GM20000 (cell line): ENCODE measurements at places on chromosomes 5 and 9.
A peak's percentile ranks its signal among the peaks of the same experiment; 100 is the strongest.

DNA sequence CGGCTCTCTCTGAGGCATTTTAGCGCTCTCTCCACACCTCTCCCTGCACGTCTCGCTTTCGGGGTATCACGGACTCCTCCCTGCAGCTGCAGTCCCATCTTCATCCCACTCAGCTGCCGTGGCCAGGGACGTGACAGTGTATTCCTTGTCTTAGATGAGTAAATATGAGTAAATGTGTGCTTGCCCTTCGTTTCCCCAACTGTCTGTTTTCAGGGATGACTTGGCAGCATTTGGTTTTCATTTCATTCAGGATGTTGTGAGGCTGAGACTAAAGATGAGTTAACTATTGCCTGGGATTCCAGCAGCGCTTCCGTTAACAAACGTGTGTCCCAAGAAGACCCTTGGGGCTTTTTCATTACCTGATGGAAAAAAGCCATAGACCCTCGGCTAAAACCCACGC lies 29.5 kb downstream of the GDNF start:
- DNase-seq = no peak

- DNase-seq = no peak
Measured at GRCh38 chr5:58081435-58081834, 378.5 kb downstream of the PLK2 start.

DNA sequence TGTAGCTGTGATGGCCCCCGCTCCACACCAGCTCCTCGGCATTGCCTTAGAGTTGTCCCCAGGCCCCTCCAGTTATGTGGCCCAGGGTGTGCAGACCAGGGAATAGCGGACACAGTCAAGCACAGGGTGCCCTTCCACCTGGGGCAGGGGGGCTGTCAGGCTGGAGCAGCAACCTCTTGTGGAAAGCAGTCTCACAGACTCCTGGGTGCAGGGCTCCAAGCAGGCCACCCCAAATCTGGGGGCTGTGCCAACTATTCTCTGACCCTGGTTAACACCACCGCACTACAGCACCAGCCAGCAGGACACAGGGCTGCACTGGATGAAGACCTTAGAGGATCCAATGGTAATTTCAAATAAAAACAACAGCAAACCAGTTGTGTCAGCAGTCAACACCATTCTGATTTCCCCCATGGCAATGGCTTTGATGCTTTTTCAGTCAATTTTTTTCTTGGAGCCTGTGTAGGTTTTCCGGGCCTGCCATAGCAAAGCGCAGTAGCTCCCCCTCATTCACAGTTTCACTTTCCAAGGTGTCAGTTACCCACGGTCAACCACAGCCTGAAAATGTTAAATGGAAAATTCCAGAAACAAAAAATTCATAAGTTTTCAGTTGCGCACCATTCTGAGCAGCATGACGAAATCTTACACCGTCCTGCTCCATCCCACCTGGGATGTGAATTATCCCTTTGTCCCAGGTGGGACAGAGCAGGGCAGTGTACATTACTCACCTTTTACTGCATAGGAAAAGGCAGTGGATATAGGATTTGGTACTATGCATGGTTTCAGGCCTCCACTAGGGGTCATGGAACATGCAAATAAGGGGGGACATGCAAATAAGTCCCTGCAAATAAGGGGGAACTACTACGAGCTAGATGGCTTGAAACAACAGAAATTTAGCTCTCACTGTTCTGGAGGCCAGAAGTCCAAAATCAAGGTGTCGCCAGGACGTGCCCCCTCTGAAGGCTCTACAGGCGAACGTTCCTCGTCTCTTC lies 49.0 kb downstream of the C5orf15 start:
- DNase-seq = no peak

- DNase-seq = no peak
Measured at GRCh38 chr5:33631139-33631538, 190.4 kb downstream of the TARS1 start.

- DNase-seq = no peak
Measured at GRCh38 chr9:14258660-14259239, 55.2 kb downstream of the NFIB start.

DNA sequence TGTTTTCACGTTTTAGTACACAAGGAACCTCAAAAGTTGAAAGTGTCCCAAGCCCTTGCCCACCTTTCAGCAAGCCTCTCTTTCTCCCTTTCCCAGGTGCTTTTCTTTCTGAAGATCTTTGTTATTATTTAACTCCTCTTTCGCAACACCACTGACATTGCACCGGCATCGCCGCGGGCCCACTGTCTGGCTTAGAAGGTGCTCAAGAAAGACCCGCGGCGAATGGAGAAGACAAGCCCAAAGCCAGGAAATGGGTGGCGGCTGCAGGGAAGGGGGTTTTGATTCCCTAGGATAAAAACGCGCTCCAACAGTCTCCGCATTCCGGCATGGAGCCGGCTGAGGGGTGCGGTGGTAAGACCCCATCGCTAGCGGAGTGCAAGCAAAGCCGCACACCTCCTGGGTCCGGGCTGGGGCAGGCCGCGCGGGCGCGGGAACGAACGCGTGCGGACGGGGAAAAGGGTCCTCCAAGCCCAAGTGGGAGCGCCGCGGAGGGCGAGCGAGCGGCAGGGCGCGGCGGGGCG lies 404 bp upstream of the AFAP1L1 start:
- no peak for DNase-seq

- DNase-seq = no peak
Measured at GRCh38 chr5:72470826-72471225, 36.4 kb downstream of the ZNF366 start.

GRCh38 chr5:11030671-11031070 lies 269.6 kb upstream of the DAP start:
- DNase-seq = no peak

- no peak for DNase-seq
Measured at GRCh38 chr9:82491604-82492003, 503.0 kb downstream of the SPATA31D1 start.

DNA sequence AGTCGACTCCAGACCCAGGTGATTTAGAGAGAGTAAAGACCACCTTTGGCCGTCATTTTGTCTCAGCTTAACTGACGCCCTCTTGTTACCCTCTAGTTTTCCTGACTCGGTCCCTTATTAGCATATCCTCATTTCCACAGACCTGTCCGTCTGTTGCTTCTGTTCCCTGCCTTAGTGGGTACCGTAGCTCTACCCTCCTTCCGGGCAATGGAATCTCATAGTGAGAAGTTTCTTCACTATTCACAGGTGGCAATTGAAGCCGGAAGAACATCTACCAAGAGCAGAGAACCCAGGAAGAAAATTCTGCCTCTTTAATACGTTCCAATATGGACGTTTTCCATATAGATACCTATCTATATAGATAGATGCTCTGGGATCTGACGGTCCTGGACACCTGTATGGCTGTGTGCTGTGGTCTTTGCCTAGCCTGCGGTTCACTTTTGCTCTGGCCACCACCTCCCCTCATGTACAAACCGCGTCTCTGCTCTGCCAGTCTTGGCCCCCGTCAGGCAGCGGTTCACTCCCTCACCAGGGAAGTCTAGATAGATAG lies 652 bp upstream of the TMEM161B start:
- DNase-seq = no peak

DNA sequence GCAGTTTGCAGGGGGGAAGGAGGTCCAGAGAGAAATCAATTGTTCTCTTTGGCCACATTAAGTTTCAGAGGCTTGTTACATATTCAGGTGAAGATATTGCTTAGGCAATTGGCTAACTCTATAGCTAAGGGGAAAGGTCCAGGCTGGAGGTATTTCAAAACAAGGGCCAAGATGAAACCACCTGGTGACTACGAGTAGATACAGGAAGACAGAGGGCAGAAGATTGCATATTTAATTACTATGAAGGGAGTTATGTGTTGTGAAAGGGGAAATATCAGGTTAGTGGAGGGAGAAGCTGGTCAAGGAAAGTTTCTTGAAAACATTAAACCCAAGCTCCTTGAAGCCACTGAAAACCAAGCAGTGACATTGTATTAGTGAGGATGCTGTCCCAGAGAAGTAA lies 1.9 kb upstream of the RAD23B start:
- DNase-seq = no peak

- DNase-seq = no peak
Measured at GRCh38 chr5:103503066-103503465, 59.5 kb downstream of the NUDT12 start.

DNA sequence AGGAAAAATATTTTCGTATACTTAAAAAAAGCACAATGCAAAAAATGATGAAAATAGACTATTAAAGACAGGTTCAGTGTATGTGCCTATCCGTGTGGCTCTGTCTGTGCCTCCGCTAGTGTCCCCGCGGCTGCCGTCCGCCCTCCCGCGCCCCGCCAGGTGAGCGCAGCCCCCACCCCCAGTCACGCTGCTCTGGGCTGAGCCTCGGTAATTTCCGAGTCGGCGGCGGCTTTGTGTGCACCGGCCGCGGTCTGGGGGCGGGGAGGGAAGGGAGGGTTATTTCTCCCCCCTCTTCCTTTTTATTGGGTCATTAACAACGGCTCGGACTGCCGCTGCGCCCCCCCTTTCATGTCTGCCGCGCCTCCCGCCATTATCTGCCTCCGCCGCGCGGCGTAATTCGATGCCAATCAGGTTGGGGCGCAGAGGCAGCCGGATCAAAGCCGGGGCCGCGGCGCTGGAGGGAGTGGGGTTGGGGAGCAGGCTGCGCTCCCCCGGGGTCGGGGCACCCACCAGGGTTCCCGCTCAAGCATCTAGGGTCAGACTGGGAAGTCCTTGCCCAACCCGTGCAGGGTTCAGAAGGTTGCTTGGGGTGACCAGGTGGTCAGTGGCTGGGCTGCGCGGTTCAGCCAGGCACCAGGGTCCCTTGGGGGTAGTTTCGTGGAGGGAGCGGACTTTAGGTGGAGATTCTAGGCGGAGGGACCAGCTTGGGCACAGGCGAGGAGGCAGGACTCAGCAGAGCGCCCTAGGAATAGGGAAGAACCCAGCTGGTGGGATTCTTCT lies 39.5 kb upstream of the PSD2 start:
- DNase-seq = peak; percentile 69

DNA sequence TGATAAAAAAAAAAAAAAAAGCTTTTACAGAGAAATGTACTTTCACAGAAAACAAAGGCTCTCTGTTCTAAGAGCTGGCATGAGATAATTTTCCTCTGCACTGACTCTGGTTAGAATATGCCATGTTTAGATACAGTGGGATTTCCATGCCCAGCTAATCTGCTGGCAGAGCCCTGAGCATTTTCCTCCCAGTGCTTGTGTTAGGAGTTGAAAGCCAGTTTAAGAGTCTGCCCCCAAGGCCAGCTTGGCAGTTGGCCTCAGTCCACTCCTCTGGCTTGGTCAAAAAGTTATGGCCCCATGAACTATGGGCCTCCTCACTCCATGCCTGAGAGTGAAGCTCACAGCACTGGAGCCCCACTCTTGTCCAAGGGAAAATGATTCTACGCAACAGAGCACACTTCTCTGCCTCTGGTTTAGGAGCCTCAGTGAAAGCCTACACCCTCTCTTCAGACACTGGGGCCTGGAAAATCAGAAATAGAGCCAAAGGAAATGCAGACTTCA lies 21.9 kb downstream of the MOCS2 start:
- DNase-seq = no peak

GRCh38 chr9:130890124-130890523 lies 6.5 kb downstream of the QRFP start:
- no peak for DNase-seq

DNA sequence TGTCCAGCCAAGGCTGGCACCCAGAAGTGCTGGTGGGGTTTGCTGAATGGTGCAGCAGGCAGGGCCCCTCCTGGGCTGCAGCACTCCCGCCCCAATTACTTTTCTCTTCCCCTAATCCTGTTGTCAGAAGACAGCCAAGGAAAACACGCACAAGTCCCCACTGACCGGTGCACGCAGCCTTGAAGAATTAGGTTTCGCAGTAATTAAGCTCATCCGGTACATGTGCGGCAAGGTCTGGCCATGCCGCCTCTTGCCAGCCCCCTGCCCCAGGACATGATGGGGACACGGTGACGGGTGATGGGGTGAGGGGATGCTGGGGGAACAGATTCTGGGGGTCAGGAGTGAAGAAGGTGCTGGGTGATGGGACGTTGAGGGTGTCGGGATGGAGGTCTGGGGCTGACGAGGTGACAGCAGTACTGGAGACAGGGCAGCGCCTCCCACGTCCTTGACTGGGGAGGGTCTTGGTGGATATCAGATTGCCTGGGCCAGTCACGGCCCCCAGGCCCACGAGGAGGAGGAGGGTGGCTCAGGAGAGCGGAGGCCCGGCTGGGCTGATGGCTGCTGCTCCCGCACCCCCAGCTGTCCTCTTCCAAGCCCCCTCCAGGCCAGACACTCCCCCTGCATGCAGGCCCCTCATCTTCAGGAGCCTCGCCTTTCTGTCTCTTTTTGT lies 34.9 kb downstream of the BARX1 start:
- no peak for DNase-seq

DNA sequence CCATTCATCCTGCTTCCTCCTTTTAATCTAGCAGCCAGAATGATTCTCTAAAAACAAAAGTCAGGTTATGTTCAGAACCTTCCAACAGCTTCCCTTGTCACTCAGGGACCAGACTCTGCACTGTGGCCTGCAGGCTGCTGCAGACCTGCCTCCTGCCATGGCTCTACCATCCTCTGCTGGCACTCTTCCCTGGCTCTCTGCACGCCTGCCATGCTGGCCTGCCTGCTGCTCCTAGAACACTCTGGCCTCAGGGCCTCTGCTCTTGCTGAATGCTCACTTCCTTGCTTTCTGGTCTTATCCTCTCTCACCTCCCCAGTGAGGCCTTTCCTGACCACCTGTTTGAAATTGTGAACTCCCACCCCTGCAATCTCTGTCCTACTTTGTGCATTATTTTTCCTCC lies 149.4 kb downstream of the CD180 start:
- DNase-seq = no peak

GRCh38 chr9:25094518-25094917 lies 548.8 kb upstream of the IZUMO3 start:
- no peak for DNase-seq

- DNase-seq = no peak
Measured at GRCh38 chr9:29697011-29697410, 2123.7 kb upstream of the C9orf72 start.

DNA sequence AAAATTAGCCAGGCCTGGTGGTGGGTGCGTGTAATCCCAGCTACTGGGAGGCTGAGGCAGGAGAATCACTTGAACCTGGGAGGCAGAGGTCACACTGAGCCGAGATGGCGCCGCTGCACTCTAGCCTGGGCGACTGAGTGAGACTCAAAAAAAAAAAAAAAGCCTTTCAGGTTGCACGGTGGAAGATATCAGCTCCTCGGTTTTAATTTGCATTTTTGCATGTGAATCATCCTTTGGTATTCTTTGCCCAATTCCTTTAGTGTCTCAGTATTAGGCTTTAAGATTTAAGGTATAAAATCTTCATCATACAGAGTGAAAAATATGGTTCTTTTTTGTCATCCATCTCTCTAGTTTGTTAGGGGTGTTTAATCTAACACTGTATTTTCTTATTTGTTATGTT lies 173.6 kb upstream of the S1PR3 start:
- no peak for DNase-seq

GRCh38 chr5:79653843-79654242 lies 35.8 kb upstream of the CMYA5 start:
- DNase-seq = no peak

- no peak for DNase-seq
Measured at GRCh38 chr9:30411571-30411970, 1972.9 kb upstream of the ACO1 start.

DNA sequence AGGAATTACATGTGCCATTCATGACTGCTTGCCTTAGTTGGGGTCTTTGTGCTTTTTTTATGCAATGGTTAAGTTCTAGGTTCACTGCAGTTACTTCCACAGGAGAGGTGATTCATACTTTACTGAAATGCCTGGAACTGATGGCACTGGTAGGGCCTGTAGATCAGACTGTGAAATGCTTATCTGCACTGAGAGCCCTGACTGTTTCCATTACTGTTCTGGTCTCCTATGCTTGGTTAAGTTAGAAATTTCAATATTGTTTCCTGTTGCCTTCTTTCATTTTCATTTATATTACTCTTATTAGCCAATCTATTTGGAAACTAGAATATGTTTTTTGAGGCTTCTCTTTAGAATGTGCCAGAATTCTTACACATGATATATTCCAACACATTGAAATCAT lies 484.1 kb upstream of the SEMA6A start:
- no peak for DNase-seq

GRCh38 chr9:133930046-133930681 lies 62.0 kb downstream of the VAV2 start:
- DNase-seq = no peak
